ENCODE measurements at places on chromosomes 5 and 9. TPM values are rescaled to one million over a fixed set of nuclear protein-coding genes. Genes with fewer than 3 reads are reported as not detected.

Gene LECT2
- total RNA-seq = not detected

Gene PCDHGB2
- 11.5 TPM for total RNA-seq

- no peak for DNase-seq
- H3K4me1 ChIP-seq = no peaks in the 10 kb centered on the region
- no peak overlapping the region for H3K4me3 ChIP-seq
- no peak overlapping the region for H3K27ac ChIP-seq
- no peaks in the 10 kb centered on the region for H3K36me3 ChIP-seq
These were observed 127.3 kb downstream of the XRCC4 start for GRCh38 chr5:83204651-83205050.

GRCh38 chr5:174503461-174504265 is 220.7 kb upstream of the MSX2 start:
- no peaks in the 10 kb centered on the region for H3K27me3 ChIP-seq
- H3K36me3 ChIP-seq = no peaks in the 10 kb centered on the region
- no peak for DNase-seq
- H3K4me1 ChIP-seq = no peaks in the 10 kb centered on the region

- no peaks in the 10 kb centered on the region for H3K27me3 ChIP-seq
- peaks cover 7% of the 10 kb centered on the region for H3K4me1 ChIP-seq
- DNase-seq = no peak
- H3K27ac ChIP-seq = peak overlapping the region; percentile 62
- peak overlapping the region; percentile 54 for H3K4me3 ChIP-seq
- no peaks in the 10 kb centered on the region for H3K36me3 ChIP-seq
These were observed 839 bp downstream of the MED27 start for GRCh38 chr9:132078699-132079356.

Gene TAF11L10
- not detected for total RNA-seq

- DNase-seq = no peak
- no peaks in the 10 kb centered on the region for H3K27me3 ChIP-seq
- H3K27ac ChIP-seq = no peak overlapping the region
- H3K36me3 ChIP-seq = no peaks in the 10 kb centered on the region
These were observed 70.1 kb upstream of the IFNK start for GRCh38 chr9:27453860-27454553.

Gene LCN15
- total RNA-seq = not detected

Gene WHRN
- 4.0 TPM for total RNA-seq

GRCh38 chr9:80147866-80148265 is 576.1 kb downstream of the TLE4 start:
- H3K4me3 ChIP-seq = no peak overlapping the region
- H3K36me3 ChIP-seq = no peaks in the 10 kb centered on the region

DNA sequence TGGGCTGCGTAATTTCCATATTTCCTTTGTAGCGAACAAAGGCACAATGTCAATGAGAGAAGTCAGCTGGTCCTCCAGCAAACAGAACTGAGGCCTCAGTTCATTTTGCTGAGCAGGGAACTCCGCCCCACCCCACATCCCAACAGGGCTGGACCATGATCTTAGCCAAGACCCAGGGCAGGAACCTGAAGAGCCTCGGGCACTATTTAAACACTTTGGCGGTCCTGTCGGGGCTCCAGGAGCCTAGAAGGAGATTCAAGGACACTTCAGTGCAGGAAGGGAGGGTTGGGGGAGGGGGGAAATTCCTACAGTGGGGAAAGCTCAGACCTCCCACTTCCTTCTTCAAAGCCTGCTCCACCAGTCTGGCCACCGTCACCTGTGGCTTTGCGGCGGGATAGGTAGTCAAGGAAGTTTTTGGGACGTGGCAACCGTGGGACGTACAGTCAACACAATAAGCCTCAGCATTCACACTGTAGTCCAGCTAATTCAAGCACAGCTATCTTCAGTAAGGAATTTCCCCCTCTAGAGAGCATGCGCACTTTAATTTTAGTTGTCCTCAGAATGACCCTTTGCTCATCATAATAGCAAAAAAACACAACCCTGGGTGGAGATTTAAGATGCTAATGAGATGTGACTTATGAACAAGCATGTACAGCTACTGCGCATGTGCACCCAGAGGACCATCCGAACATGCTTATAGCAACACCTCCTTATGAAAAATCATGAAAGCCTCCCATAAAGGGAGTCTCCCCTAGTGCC is 30.9 kb downstream of the S1PR3 start:
- DNase-seq = peak; percentile 67
- H3K36me3 ChIP-seq = no peaks in the 10 kb centered on the region
- H3K27ac ChIP-seq = peak overlapping the region; percentile 97
- H3K27me3 ChIP-seq = no peaks in the 10 kb centered on the region

DNA sequence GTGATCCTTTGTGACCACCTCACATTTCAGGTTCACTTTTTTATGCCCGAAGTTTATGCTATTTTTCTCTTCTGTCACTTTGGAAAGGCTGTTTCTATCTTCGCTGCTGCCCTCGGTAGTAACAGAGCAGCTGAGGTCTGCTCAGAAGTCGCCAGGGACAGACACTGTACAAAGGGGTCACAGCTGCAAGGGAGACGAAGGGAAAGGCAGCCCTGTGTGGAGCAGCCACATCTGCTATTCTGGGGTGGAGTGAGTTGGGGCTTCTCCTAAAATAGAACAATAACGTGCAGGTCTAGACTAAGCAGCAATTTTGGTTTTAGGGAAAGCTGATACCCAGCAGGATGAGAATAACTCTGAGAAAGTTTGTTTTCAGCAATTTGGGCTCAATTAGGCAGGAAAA is 72.5 kb downstream of the ACTL7B start:
- DNase-seq = no peak
- no peaks in the 10 kb centered on the region for H3K36me3 ChIP-seq
- H3K27ac ChIP-seq = no peak overlapping the region
- H3K4me1 ChIP-seq = no peaks in the 10 kb centered on the region
- no peak overlapping the region for H3K4me3 ChIP-seq

Gene FOXD4L5
- not detected for total RNA-seq

GRCh38 chr5:22678886-22679285 is 174.3 kb downstream of the CDH12 start:
- no peak for DNase-seq
- no peak overlapping the region for H3K27ac ChIP-seq
- H3K27me3 ChIP-seq = no peaks in the 10 kb centered on the region
- no peak overlapping the region for H3K4me3 ChIP-seq
- no peaks in the 10 kb centered on the region for H3K36me3 ChIP-seq

- H3K27ac ChIP-seq = no peak overlapping the region
- H3K27me3 ChIP-seq = no peaks in the 10 kb centered on the region
- no peak overlapping the region for H3K4me3 ChIP-seq
These were observed 136.2 kb upstream of the LPCAT1 start for GRCh38 chr5:1660001-1660400.

DNA sequence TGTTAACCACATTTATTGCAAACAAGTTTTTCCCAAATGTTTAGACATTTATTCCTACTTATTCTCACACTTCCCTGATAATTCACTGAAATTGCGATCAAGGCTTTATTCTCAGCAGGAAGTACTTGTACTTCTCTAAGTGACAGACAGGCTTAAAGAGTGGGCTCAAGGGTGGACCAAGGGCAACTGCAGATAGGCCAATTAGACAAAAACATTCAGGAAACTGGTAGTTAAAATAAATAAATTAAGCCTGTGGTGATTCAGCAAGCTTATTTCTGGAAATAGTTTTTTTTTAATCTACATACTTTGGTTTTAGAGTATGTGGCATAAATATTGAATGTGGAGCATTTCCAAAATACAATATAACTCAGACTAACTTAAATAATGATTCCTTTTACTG is 136.1 kb downstream of the UGCG start:
- no peak for DNase-seq
- no peak overlapping the region for H3K27ac ChIP-seq
- H3K36me3 ChIP-seq = no peaks in the 10 kb centered on the region
- no peaks in the 10 kb centered on the region for H3K27me3 ChIP-seq
- no peak overlapping the region for H3K4me3 ChIP-seq
- no peaks in the 10 kb centered on the region for H3K4me1 ChIP-seq

- H3K4me1 ChIP-seq = no peaks in the 10 kb centered on the region
- no peaks in the 10 kb centered on the region for H3K27me3 ChIP-seq
These were observed 220.8 kb upstream of the RFX3 start for GRCh38 chr9:3746296-3747275.

Gene FOXB2
- not detected for total RNA-seq

GRCh38 chr9:134455934-134456755 is 129.9 kb downstream of the RXRA start:
- H3K4me3 ChIP-seq = peak overlapping the region; percentile 19
- DNase-seq = peak; percentile 95
- peaks cover 10% of the 10 kb centered on the region for H3K4me1 ChIP-seq
- peak overlapping the region; percentile 94 for H3K27ac ChIP-seq

DNA sequence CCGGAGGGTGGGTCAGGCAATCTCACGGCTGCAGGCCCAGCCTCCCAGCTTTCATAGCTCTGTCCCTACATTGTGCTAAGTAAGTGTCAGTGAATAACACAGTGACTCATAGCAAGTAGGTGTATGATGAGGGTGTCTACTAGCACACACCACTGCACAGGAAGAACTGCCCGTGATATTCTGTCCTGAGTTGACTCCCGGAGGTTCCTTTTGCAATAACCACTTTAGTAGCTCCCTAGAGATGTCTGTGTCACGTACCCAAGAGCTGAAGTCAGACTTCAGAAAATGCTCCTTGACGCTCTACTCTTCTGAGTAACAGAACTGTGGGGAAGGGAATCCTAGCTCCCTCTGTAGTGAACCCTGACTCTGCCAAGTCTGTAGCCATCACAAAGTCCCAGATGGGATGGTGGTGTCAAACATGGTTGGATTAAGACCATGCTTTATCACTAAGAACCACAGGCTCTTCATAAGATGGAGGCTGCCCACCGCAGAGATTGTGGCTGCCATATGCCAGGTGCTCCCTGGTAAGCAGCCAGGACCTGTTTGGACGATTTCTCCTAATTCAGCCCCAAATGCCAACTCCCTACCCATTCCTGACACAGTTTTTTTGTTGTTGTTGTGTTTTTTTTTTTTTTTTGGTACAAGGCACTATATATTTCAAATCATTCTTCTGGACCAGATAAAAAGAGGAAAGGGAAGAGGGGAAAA is 352.6 kb upstream of the PANK3 start:
- no peak overlapping the region for H3K4me3 ChIP-seq
- H3K36me3 ChIP-seq = no peaks in the 10 kb centered on the region
- no peak for DNase-seq
- H3K27ac ChIP-seq = no peak overlapping the region

Gene KCNIP1
- total RNA-seq = 2.2 TPM

GRCh38 chr5:82959466-82959865 is 117.7 kb downstream of the TMEM167A start:
- no peak overlapping the region for H3K27ac ChIP-seq
- no peak for DNase-seq
- no peaks in the 10 kb centered on the region for H3K36me3 ChIP-seq
- no peaks in the 10 kb centered on the region for H3K27me3 ChIP-seq
- no peaks in the 10 kb centered on the region for H3K4me1 ChIP-seq
